ENCODE measurements at places on chromosomes 3 and 15.

GRCh38 chr3:152232679-152233078 is 36.0 kb upstream of the MBNL1 start:
- DNase-seq: no peak

DNA sequence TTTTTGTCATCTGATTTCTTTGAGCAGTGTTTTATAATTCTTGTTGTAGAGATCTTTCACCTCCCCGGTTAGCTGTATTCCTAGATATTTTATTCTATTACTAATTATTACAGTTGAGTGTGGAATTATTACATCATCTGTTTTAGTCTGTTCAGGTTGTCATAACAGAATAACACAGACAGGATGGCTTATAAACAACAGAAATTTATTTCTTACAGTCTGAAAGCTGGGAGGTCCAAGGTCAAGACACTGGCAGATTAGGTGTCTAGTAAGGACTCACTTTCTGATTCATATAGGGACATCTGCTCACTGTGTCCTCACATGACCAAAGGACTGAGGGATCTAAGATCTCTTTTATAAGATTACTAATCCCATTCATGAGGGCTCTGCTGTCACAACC is 121.3 kb upstream of the THBS1 start:
- no peak for DNase-seq

- no peak for DNase-seq
Measured at GRCh38 chr3:72231439-72232196, 446.7 kb upstream of the PROK2 start.

DNA sequence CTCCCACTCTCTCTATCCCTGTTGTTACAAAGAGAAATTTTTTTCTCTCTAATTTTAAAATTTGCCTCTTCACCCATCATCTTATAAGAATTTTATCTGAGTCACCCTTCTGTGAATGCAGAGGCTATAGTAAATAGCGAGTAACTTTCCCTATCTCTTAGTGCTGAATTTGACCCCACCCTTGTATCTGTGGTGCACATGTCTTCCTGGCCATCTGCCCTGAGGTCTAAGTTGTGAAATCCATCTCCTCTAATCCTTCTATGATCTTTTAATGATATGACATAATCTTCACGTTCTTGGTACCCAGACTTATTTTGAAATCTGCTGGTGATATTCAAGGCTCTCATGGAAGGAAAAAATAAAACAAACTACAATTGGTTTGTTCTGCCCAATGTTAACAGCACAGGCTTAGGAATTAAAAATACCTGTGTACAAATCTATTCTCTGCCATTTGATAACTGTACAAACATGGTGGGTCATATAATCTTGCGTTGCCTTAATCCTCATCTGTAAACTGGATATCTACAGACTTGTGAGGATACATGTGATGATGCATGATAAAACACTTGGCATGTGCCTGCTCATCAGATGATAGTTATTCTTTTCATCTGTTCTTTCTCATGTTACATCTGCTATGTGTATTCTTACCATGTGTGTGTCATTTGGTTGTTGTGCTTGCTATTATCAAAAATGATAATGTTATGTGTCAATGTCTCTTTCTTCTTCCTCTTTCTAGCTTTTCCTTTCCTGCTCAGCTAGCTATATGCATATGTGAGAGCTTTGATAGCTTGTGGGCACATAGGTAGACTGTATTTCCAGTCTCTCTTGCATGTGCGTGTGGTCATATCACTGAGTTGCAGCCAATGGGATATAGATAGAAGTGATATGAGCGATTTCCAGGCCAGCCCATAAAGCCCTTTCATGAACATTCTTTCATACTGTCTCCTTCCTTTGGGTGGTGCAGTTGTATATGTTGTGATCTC is 13.7 kb upstream of the CCR3 start:
- DNase-seq: no peak

- DNase-seq: peak; percentile 77
Measured at GRCh38 chr15:44066211-44066827, 128.8 kb downstream of the FRMD5 start.

DNA sequence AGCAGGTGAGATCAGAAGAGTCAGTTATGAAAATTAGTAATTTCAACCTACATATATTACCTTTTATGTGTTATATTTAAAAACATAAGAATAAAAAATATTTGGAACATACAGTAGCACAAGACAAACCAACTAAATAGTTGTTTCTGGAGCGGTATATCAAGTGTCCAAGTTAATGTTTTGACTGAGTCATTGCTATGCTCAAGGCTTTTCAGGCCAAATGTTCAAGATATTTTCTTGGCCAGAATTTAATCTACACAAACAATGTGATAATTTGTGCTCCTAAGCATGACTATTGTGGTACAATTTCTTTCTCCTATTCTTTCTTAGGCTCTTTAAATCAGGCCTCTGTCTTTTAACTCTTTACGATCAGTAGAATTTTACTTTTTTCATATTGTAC is 412.4 kb downstream of the RAP2B start:
- DNase-seq: no peak

DNA sequence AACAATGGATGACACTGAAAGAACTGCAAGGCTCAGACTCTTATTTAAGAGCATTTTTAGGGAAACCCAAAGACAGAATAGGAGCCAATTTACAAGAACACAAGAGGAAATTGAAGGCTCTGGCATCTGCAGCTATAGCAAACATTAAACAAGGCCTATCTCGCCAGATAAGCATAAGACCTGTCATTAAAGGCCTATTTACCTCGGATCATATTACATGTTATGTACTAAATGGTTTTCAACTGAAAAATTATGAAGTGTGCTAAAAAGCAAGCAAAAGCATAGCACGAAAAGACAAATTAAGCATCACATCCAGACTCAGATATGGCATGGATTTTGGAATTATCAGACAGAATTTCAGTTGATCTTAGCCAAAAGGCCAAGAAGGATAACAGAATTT is 617.1 kb downstream of the SQOR start:
- DNase-seq: no peak

DNA sequence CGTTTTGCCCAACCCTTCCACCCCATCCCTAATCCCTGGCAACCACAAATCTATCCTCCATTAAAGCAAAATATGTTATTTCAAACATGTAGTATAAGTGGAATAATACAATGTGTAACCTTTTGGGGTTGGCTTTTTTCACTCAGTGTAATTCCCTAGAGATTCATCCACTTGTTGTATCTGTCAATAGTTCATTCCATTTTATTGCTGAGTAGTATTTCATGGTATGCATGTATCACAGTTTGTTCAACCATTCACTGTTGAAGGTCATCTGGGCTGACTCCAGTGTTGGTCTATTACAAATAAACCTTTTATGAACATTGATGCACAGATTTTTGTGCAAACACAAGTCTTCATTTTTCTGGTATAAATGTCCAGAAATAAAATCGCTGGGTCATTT is 38.8 kb downstream of the BSN start:
- DNase-seq: no peak

GRCh38 chr15:89648106-89649012 is 6.9 kb downstream of the KIF7 start:
- DNase-seq: no peak

GRCh38 chr15:77179541-77179998 is 108.7 kb upstream of the TSPAN3 start:
- peak; percentile 15 for DNase-seq

- DNase-seq: no peak
Measured at GRCh38 chr3:190387578-190388213, at the start of gene CLDN16. Gene CLDN16, plus strand, starts transcription at chr3:190388163. Its CDS starts 167 bp downstream, at chr3:190388330.

- no peak for DNase-seq
Measured at GRCh38 chr3:146104068-146104467, 56.9 kb downstream of the PLOD2 start.

DNA sequence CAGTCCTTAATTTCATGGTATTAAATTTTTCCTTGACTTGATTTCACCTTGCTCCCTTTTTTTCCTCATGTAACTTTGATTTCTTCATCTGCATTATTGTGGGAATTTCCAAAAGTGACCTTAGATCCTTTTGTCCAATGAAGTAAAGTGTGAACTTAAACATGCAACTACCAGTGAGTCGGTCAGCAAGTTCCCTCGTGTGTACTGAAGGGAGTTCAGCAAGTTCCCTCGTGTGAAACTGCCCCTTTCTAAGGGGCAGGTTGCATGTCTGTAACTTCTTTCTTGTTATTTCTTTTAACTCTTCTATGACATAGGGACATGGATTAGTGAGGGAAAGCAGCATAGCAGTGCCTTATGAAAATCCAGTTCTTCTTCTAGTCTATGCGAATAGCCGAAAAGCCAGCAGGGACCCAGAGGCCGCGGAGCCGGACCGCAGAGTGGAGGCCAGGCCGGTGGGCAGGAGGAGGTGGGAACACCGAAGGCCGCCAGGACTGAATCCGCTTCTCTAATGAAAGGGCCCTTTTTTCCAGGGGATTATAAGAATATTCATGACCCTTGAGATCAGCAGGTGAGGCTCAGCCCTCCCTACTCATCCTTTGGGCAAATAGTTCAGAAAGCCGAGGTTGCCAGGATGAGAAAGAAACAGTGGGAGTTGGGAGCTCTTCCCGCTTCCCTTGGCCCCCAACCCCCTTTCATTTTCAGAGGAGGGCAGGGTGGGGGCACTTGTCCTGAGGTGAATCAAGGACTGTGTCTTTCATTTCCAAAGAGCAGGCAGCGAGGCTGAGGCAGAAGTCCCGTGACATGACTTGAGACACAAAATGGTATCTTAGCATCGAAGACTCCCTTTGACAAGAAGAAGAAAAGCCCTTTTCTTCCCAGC is 117.5 kb downstream of the OPA1 start:
- no peak for DNase-seq

- DNase-seq: no peak
Measured at GRCh38 chr3:94083261-94083660, 20.4 kb downstream of the NSUN3 start.

GRCh38 chr15:73599934-73600333 is 33.3 kb downstream of the NPTN start:
- DNase-seq: no peak

DNA sequence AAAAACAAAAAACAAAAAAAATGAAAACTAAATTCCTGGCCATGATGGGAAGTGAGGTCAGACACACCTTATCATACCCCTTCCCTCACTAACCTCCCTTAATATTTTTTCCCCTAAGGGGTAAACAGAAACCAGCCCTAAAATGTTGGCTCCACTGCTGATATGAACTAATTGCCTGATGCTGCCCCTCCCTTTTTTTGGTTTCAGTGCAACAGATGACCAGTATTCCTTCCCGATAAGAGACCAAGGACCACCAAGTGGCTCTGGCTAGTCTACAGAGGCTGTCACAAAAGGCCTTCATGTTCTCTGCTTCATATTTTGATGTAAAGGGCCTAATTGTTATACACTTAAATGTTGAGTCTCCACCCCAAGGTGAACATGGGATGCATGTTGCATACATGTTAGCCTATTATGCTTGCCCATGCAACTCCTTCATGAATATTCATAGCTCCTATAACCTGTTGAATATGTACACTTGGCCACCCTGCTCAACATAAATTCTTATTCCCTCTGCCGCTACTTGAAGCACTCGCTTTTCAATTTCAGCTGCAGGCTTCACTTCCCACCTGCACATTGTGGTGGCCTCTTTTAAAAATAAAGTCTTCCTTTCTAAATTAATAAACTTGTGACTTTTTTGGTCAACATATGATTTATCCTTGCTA is 12.3 kb upstream of the STAC start:
- DNase-seq: no peak

- no peak for DNase-seq
Measured at GRCh38 chr15:55970286-55970685, 23.1 kb downstream of the NEDD4 start.

- no peak for DNase-seq
Measured at GRCh38 chr15:100836501-100836900, 43.1 kb upstream of the ALDH1A3 start.

DNA sequence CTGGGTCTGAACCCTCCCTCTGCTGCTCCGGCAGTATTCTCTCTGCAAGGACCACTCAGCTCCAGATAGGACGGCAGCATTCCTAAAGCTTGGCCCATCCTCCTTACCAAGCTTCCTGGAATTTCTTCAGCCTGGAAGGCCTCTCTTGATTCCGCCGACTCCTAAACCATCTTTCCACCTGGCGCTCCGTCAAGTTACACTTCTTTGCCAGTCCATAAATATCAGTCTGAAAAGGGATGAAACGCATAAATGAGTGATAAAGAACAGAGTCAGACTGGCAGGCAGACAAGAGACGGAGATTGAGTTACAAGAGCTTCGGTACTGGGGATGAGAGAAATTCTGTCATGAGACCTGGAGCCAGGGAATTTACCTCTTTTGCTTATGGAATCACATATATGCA is 44.3 kb downstream of the CERS3 start:
- DNase-seq: no peak

GRCh38 chr3:43894176-43895049 is 203.7 kb downstream of the ABHD5 start:
- peak; percentile 68 for DNase-seq

DNA sequence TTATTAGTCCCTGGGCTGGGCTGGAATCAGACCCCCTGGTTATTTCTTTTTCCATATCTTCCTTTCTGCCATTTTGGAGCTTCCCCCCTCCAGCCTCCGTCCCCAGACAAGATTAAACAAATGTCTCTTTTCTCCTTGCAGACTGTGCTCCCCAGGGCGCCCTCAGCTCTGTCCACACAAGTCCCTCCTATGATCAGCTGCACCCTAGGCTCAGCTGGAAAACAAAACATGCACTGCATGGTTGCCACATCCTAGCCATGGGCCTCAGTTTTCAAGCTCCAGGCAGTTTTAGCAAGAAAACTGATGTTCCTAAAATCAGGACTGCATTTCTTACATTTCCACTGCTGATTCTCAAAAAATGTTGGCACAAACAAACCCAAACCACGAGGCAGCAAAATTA is 23.5 kb upstream of the RFTN1 start:
- no peak for DNase-seq

DNA sequence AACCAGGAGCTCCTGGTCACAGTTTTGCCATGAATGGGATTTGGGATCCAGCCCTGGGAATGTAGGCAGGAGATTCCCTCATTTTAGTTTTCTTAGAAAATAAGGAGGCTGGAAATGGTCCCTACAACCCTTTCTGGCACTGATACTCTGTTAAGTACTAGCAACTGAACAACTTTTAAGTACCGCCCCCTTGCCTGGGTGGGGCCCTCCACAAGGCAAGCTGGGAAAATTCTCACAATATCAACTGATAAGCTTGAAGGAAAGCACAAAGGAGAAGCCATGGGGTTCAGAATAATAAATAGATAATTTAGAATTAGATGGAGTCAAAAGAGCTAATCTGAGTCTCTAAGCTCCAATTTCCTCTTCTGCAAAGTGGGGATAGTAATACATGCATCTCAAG is 4.2 kb upstream of the DGKG start:
- DNase-seq: no peak

DNA sequence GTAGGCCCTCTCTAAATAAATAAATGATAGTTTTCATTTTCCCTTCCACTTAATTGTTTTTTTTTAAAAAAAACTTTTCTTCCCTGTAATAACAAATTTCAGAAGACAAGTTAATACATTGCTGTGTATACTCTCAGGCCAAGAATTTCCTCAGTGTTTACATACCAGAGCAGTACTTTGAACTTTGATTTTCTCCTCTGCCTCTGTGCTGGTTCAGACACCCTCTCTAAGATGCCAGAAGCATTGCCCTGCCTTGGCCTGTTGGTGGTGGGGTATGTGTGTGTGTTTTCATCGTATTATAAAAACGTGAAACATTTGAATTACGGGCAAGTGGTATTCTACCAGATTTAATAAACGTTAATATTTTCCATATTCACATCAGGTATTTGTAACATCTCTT is 70.1 kb downstream of the SMAD3 start:
- no peak for DNase-seq

- no peak for DNase-seq
Measured at GRCh38 chr15:65979316-65979715, 110.0 kb downstream of the RAB11A start.

All from stimulated activated CD4-positive, alpha-beta T cell treated with anti-CD3 and anti-CD28 coated beads, Interleukin-15, amount 100 ng/mL, for 24 hours (primary cell).